ENCODE measurements at places on chromosomes 7 and 10. TPM values are rescaled to one million over a fixed set of nuclear protein-coding genes. Genes with fewer than 3 reads are reported as not detected.

DNA sequence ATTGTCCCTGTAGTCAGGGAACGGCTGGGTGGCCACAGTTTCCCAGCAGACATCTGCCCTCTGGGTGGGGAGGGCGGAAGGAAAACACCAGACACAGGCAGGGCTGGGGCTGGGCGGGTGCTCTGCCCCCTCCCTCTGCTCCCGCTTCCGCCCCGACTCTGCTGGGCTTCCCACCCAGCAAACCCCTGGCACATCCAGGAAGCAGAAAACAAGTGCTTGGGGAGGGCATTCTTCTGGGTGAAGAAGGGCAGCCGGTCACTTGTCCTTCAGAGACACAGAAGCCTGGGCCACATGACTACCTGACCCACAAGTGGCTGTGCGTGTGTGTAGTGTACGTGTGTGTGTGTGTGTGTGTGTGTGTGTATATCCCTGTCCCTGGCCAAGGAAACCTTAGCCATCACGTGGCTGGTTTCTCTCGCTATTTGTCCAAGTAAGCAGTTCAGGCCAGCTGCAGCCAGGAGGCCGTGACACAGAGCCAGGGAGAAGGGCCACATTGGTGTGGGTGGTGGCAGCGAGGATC, 77.9 kb downstream of the ZMIZ1 start:
- no peak for DNase-seq

OR9A4 gene
- total RNA-seq = not detected

RAB19 gene
- 14.4 TPM for total RNA-seq

DNA sequence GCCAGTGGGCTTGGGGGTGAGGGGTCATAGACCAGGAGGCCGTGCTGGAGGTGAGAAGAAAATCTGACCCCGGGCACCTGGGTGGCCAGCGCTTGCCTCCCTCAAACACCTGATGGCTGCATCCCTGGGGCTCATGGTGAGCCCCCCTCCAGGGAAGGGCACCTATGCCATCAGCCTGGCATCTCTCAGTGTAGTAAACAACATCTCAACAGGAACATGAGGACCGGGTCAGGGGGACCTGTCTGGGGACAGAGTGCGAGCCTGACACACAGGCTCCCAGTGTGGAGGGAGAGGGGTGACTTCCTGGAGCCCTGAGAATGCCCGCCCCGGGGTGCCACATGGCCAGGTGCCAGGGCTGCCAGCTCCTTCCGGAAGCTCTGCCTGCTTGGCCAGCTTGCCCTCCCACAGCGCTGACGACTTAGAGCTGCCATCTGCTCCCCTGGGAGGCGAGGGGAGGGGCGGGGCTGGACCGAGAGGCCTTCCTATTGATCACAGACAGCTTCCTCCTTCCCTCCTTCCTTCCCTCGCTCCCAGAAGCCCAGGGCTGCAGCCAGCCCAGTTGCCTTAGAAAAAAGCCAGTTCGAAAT, 12.3 kb downstream of the STX1A start:
- no peak for DNase-seq

OR2A42 gene
- total RNA-seq = not detected
